ENCODE measurements at places on chromosomes 3 and 15.

DNA sequence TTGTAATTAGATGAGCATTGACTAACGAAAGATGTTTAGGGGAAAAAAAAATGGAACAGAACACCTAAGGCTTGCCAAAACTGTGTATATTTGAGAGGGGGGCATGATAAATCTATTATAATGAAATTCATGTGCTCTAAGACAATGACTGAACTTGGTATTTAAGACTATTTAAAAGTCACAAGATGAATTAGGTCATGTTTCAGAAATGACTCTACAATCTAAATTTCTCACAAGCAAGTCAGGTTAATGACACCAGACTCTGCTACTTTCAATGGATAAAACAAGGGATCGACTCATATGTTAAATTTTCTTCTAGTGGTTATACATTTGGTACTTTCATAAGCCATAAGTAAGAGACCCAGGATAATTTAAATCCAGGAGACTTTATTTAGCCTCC, 78.4 kb downstream of the DUT start:
- no peak for DNase-seq

GRCh38 chr3:149826636-149827035, 13.6 kb downstream of the RNF13 start:
- no peak for DNase-seq

GRCh38 chr3:141429371-141430035, 57.3 kb upstream of the RASA2 start:
- no peak for DNase-seq

DNA sequence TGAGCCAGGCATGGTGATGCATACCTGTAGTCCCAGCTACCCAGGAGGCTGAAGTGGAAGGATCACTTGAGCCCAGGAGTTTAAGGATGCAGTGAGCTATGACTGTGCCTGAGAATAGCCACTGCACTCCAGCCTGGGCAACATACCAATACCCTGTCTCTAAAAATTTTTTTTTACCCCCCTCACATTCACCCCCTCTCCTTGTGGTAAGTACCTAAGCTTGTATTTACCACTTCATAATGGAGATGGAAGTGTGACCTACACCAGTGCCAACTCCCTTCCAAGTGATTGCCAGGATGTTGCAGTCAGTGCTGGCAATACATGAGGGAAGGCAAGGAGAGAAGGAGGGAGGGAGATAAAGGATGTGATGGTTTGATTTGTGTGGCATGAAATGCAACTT, 84.2 kb downstream of the LRRC28 start:
- DNase-seq: no peak

DNA sequence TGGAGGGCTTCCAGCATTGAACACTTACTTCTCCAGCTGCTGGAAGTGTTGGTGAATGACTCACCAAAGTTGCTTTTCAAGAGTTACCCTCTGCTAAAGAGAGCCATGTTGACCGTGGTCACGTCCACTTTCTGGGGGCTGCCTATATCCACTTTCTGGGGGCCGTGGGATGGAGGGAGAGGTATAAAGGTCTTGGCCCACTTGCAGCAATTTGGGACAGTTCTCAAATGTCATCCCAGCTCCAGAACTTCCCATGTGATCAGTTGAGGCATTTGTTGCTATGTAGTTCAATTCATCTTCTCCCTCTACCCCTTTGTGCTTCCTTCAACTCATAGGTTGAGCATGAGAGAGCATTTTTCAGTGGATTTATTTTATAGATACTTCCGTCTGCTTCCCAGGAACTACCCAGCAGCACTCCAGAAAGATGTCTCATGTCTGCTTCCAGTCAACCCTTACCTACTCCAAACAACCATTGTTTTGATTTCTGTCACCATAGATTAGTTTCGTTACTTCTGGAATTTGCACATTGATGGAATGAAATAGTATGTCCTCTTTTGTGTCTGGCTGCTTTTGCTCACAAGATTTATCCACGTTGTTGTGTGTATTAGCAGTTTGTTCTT, 130.6 kb downstream of the TCF12 start:
- no peak for DNase-seq

- no peak for DNase-seq
Observed at GRCh38 chr15:83018436-83018835, 7.0 kb upstream of the C15orf40 start.

- DNase-seq: no peak
Observed at GRCh38 chr15:30044377-30044776, 38.4 kb upstream of the GOLGA8J start.

- no peak for DNase-seq
Observed at GRCh38 chr3:40763807-40764206, 239.0 kb downstream of the ZNF621 start.

DNA sequence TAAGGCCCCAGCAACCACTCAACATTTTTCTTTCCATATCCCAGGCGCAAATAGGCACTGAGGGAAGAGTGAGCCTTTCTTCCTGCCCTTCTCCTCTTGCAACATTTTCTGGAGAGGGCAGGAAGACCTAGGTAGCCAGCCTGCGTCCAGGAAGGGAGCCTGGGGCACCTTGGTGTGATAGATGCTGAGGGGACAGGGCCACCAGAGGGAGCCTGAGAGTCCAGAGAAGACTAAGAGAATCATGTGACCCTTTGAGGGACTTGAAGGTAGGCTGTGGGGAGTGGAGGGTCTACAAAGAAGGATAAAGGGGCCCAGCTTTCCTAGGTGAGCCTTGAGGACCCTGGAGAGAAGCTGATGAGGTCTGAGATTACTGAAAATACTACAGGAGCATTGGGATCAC, 346.6 kb downstream of the CNTN6 start:
- DNase-seq: no peak

DNA sequence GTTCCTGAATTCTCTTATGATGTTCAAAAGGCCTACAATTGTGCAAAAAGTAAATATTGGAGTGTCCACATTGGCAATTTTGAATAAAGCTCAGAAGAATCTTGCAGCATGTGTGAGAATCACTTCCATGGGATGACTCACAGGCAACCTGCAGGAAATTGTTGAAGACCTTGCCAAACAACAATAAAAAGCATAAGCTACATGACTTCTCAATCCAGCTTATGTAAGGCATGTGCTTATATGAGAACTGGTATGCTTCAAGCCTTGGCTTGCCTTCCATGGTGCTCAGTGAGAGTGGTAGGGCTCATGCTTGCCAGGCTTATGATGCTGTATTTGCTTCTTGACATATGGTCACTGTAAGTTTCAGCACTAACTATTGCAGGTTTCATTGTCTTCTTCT, 18.4 kb upstream of the BCHE start:
- no peak for DNase-seq

- no peak for DNase-seq
Observed at GRCh38 chr3:33722626-33723370, 4.7 kb upstream of the CLASP2 start.

GRCh38 chr15:63677778-63678177, 80.6 kb downstream of the FBXL22 start:
- DNase-seq: no peak

DNA sequence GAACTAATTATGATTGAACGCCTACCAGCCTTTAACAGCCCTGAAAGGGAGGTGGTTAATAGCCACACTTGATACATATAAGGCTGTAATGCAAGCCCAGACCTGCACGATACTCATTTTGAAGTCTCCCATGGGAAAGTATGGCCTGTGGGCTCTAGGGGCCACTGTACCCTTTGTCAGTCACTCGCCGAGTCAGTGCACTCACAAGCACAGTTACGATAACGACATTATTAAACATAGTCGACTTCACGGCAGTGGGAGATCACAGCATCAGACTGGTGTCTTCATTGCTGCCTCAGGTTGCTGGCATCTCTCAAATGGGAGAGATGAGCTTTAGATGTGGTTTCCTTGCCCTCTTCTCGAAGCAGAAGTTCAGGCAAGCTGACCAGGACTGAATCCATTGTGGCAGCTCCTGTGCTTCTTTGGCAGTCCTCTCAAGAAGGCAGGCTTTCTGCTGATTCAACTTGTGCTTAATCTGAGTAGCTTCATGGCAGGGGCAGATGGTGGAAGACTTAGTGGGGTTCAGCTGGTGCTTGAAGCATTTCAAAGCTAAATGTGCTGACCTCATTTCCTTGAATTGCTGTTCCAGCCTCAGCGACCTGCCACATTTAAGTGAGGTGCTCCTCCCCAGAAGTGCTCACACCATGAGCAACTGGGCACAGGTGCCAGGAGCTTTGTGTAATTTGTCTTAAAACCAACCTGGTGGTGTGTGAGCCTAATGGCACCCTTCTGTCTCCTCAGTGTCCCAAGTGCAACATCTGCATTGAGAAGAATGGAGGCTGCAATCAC, 15.8 kb upstream of the P4HTM start:
- no peak for DNase-seq

DNA sequence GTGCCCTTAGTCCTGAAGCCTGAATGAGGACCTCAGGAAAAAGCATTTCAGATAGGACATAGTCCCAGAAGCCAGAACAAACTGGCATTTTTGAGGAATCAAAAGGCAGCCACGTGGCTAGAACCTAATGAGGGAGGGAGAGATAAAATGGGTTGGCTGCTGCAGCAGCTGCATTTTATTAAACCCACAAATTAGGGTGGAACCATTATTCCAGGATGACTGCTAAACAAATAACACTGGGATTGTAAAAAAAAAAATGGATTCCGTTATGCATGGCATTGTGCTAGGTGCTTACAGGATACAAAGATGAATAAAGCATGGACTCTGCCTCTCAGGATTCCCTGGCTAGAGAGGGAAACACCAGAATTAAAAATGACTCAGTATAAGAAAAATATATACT, 141.5 kb downstream of the SATB1 start:
- DNase-seq: no peak

DNA sequence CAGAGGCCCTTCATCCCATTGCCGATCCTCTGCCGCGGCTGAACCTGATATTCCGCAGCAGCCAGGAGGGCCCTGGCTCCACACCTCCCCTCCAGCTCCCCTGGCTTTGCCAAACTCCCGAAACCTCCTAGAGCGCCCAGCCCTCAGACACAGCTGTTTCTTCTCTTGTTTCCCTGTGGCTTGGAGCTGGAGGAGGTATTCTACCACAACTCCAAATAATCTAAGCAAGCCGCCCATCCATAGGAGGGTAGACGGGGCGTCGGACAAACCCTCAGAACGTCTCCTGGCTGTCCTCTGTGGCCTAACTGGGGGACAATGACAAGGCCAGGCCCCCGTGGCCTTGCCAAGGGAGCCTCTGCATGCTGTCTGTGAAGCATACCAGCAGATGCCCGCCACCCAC, 10.4 kb downstream of the PLA2G4D start:
- no peak for DNase-seq

GRCh38 chr15:75620058-75620820, 5.3 kb downstream of the SNUPN start:
- no peak for DNase-seq
